A549 treated with CORT108297 at 1 μM for 4 hours (cell line): ENCODE measurements at places on chromosomes 5 and 9. TPM values are rescaled to one million over a fixed set of nuclear protein-coding genes. Genes with fewer than 3 reads are reported as not detected.

Gene GMCL2
- total RNA-seq, result 0.02 TPM in 1 of 5 replicates, not detected in the others

Gene FAM221B
- not detected in 5 replicates for total RNA-seq

Gene MYMK
- total RNA-seq, result not detected in 5 replicates

Gene GPBP1
- total RNA-seq, result 35.6 to 54.8 TPM (median 38.1 TPM) in 5 replicates

Gene SLC25A51
- total RNA-seq, result 16.8 to 21.5 TPM (median 18.8 TPM) in 5 replicates

Gene ENHO
- 0.82 to 2.8 TPM (median 2.4 TPM) in 5 replicates for total RNA-seq

Gene VPS13A
- total RNA-seq, result 8.2 to 12.7 TPM (median 11.7 TPM) in 5 replicates

Gene C9
- total RNA-seq, result not detected in 5 replicates

Gene SEMA6A
- 0.03 to 0.39 TPM (median 0.13 TPM) in 5 replicates for total RNA-seq

Gene UGT3A2
- total RNA-seq, result not detected in 5 replicates

Gene BTNL3
- total RNA-seq, result not detected in 5 replicates

Gene PDLIM4
- 0.26 to 0.80 TPM (median 0.44 TPM) in 4 of 5 replicates, not detected in the other for total RNA-seq

Gene OLFM1
- 9.5 to 11.5 TPM (median 10.4 TPM) in 5 replicates for total RNA-seq

Gene FOXI1
- total RNA-seq, result not detected in 5 replicates

Gene CHMP5
- total RNA-seq, result 71.1 to 94.9 TPM (median 75.7 TPM) in 5 replicates

Gene DIPK1B
- 6.8 to 10.9 TPM (median 10.1 TPM) in 5 replicates for total RNA-seq

Gene AGGF1
- 12.7 to 15.9 TPM (median 14.4 TPM) in 5 replicates for total RNA-seq

Gene DBH
- not detected in 5 replicates for total RNA-seq

Gene TESK1
- total RNA-seq, result 23.2 to 30.9 TPM (median 29.9 TPM) in 5 replicates
